CD4-positive, CD25-positive, alpha-beta regulatory T cell (primary cell): ENCODE measurements at places on chromosomes 16 and 17. TPM values are rescaled to one million over a fixed set of nuclear protein-coding genes. Genes with fewer than 3 reads are reported as not detected.

NLRC3 gene
- 28.2 TPM for polyA plus RNA-seq

ABI3 gene
- polyA plus RNA-seq: 27.6 TPM

CTCF gene
- 80.2 TPM for polyA plus RNA-seq

SLC6A2 gene
- polyA plus RNA-seq: not detected
